ENCODE measurements at places on chromosomes 3 and 15.
A peak's percentile ranks its signal among the peaks of the same experiment; 100 is the strongest.

- H3K36me3 ChIP-seq, result no peaks in the 10 kb centered on the region
- H3K27me3 ChIP-seq, result no peaks in the 10 kb centered on the region
- DNase-seq, result no peak
- H3K4me1 ChIP-seq, result peaks cover 47% of the 10 kb centered on the region
- peak overlapping the region; percentile 99 for H3K27ac ChIP-seq
Observed at GRCh38 chr15:64894395-64895056, 17.2 kb upstream of the ANKDD1A start.

GRCh38 chr3:120095979-120096426 lies 1.8 kb upstream of the GSK3B start:
- H3K27ac ChIP-seq, result no peak overlapping the region
- no peak overlapping the region for H3K4me3 ChIP-seq
- no peaks in the 10 kb centered on the region for H3K27me3 ChIP-seq
- DNase-seq, result no peak

GRCh38 chr3:4976109-4976508 lies 3.1 kb upstream of the BHLHE40 start:
- H3K4me1 ChIP-seq, result peaks cover 21% of the 10 kb centered on the region
- H3K27ac ChIP-seq, result peak overlapping the region; percentile 93
- DNase-seq, result no peak
- H3K36me3 ChIP-seq, result no peaks in the 10 kb centered on the region

DNA sequence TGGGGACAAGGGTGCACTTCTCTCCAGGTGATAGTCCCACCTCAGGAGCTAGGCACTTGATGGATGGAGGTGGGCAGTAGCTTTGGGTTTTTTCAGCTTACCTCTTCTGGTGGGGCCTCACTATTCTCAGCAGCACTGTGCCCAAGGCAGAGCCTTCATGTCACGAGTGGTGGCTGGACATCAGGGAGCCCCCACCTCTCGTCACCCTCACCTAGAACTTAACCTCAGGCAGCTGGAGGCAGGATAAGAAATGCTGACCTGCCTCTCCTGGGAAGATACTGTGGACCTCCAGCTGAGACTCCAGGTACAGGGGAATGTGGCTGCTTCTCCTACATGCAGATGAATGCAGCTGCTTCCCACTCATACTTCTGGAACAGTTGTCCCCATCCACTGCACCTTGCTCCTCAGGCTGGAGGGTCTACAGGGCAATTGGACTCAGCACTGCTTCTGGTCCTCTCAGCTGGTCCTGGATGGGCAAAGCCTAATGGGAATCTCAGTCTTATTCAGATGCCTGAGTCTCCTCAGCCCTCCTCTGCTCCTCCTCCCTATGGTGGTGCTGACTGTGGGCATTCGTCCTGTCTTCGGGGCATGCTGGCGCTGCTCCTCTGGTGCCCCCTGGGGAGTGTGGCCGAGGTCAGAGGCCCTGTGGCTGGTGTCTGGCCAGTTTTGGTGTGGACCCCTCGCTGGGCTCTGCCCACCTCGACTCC lies 129.9 kb downstream of the KLF13 start:
- H3K27ac ChIP-seq, result no peak overlapping the region
- H3K27me3 ChIP-seq, result peaks cover 8% of the 10 kb centered on the region
- no peaks in the 10 kb centered on the region for H3K36me3 ChIP-seq
- DNase-seq, result no peak
- H3K4me3 ChIP-seq, result no peak overlapping the region
- no peaks in the 10 kb centered on the region for H3K4me1 ChIP-seq

DNA sequence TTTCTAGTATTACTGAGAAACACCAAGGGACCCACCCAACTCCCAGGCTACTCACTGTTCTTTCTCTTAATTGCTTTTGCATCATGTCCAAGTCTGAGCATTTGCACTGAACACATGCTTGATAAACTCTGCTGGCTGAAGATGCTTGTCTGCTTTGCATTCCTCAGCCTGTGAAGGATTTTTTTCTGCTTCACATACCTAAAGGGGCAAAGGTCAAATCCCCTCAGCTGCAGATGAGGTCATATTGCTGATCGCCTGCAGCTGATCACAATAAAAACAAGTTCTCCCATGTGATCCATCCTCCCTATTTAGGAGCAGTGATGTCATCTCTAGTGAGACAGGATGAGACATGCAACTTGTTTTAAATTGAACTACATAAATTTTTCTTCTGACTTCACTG lies 84.6 kb upstream of the DCBLD2 start:
- no peak overlapping the region for H3K4me3 ChIP-seq
- H3K4me1 ChIP-seq, result peaks cover 26% of the 10 kb centered on the region
- no peaks in the 10 kb centered on the region for H3K27me3 ChIP-seq
- no peaks in the 10 kb centered on the region for H3K36me3 ChIP-seq
- no peak for DNase-seq

DNA sequence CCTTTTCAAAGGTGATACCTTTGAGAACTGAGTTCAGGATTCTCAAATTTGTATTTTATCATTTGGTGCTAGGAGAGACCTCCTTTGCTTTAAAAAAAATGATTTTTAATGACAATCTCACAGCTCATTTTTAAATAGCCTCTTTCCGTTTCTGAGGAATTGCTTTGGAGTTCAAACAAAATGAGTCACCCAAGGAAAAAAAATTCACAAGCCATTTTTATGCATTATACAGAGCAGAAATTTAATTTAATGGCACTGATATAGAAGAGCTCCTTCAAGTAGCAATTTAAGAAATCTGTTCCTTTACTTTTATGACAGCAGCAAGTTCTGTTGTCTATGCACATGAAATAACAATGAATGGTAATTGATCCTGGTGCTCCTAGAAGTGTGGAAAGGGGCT lies 337.9 kb upstream of the KCNMB2 start:
- H3K27me3 ChIP-seq, result no peaks in the 10 kb centered on the region
- H3K4me3 ChIP-seq, result no peak overlapping the region
- peaks cover 13% of the 10 kb centered on the region for H3K4me1 ChIP-seq
- no peak for DNase-seq

DNA sequence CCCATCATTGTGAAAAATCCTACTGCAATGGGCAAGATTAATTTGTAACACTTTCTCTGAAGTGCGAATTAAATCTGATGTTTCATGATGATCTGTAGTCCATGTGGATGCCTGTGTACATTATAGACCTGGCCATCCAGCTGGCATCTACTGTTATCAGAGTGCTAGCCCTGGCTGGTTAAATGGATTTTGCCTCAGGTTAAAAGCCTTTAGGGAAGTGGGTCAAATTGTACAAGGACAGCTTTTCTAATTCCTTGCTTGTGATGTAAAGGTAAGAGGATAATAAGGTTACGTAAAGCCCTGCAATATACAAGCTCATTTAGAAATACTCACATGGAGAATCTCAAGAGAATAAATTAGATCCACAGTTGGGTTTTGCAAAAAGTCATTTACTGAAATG lies 138.2 kb downstream of the EPHA3 start:
- peaks cover 4% of the 10 kb centered on the region for H3K4me1 ChIP-seq
- no peaks in the 10 kb centered on the region for H3K36me3 ChIP-seq
- H3K27ac ChIP-seq, result no peak overlapping the region
- no peak for DNase-seq

- no peak for DNase-seq
- no peak overlapping the region for H3K27ac ChIP-seq
- no peak overlapping the region for H3K4me3 ChIP-seq
- no peaks in the 10 kb centered on the region for H3K27me3 ChIP-seq
- H3K4me1 ChIP-seq, result peaks cover 30% of the 10 kb centered on the region
- peaks cover 15% of the 10 kb centered on the region for H3K36me3 ChIP-seq
Observed at GRCh38 chr15:88906551-88906950, 6.6 kb downstream of the MFGE8 start.

DNA sequence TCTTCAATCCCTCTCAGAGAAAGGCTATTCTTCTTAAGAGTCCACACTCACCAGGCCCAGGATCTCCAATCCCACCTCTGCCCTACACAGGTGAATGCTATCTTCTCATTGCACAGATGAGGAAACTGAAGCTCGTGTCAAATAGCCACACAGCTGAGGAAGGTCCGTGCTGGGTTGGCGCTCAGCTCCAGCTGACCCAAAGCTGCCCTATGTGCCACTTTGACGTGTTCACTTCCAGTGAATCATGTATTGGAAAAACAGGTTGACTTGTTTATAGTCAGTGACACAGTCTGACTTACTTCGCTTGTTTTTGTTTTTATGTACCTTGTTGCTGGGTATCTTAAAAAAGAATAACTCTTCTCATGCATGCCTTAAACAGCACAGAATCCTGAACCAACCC lies 32.4 kb upstream of the ALDH1A3 start:
- H3K36me3 ChIP-seq, result no peaks in the 10 kb centered on the region
- H3K27me3 ChIP-seq, result peaks cover 10% of the 10 kb centered on the region
- H3K27ac ChIP-seq, result no peak overlapping the region

DNA sequence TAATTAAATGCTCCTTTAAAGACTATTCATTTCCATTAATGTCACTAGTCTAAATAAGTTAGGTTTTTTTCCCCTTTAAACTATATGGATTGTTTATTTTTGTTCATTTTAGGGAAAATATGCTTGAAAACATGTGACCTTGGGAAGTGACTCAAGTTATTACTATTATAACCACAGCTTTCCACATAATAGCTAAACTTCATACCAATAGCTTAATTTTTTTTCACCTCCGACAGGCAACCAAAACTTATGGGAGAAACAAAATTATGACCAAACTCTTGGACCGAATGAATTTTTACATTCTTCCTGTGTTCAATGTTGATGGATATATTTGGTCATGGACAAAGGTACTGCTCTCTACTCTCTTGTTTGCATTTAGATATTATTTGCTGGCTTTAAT lies 16.2 kb downstream of the CPA3 start:
- no peaks in the 10 kb centered on the region for H3K27me3 ChIP-seq
- no peak overlapping the region for H3K27ac ChIP-seq
- no peaks in the 10 kb centered on the region for H3K36me3 ChIP-seq
- H3K4me1 ChIP-seq, result peaks cover 3% of the 10 kb centered on the region
- DNase-seq, result no peak

DNA sequence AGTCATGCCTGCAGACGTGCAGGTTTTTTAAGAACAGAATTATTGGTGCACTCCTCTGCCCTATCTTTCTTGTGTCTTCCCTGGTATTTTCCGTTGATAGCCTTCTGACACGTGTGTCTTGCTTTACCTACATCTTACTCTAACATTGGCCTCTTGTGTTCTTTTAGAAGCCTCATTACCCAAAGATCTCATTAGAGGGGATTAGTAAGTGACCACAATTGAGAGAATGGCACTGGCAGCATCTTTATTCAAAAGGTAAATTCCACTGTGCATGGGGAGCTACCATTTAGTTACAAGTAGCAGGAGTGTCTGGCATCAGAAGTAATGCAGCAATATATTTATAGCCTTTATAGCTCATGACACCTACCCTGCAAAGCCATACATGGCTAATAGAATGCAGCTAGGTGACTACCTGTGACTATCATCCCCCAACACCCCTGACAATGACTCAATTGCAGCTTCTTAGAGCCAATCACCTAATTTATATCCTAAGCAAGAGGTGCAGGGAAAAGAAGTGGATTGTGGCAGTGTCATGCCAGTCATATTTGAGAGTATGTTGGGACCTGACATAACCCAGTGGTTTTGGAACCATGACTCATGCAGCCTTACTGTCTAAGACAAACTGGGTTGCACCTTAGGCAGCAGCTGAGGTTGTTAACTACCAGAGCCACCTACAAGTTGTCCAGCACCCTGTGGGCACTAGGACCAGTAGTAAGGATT lies 164.8 kb downstream of the GRM7 start:
- DNase-seq, result no peak
- H3K4me1 ChIP-seq, result no peaks in the 10 kb centered on the region
- no peaks in the 10 kb centered on the region for H3K27me3 ChIP-seq
- H3K4me3 ChIP-seq, result no peak overlapping the region
- no peaks in the 10 kb centered on the region for H3K36me3 ChIP-seq

- peaks cover 19% of the 10 kb centered on the region for H3K4me1 ChIP-seq
- H3K27me3 ChIP-seq, result no peaks in the 10 kb centered on the region
- H3K36me3 ChIP-seq, result no peaks in the 10 kb centered on the region
- no peak overlapping the region for H3K4me3 ChIP-seq
Observed at GRCh38 chr3:8576436-8576835, 68.2 kb downstream of the SSUH2 start.

- H3K36me3 ChIP-seq, result peaks cover 7% of the 10 kb centered on the region
- no peak overlapping the region for H3K27ac ChIP-seq
- no peak overlapping the region for H3K4me3 ChIP-seq
- H3K27me3 ChIP-seq, result no peaks in the 10 kb centered on the region
- peaks cover 10% of the 10 kb centered on the region for H3K4me1 ChIP-seq
Observed at GRCh38 chr3:15276028-15276724, 56.2 kb downstream of the SH3BP5 start.

DNA sequence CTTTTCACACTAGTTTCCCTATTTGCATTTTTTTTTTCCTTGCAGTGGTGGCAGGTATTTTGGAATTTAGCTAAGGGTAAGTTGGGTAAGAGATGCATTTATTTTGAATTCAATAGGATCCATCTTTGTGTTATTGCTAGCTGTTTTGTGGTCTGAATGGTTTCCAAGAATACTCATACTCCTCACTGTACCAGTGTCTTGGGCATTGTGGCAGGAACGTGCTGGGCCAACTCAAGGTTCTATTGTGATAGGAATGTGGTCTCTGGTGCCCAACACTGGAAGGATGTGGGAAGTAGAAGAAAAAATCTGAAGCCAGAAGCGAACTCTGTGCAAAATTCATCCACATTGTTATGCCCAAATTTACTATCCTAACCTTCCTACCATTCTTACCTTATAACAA lies 135.6 kb downstream of the RBMS3 start:
- no peaks in the 10 kb centered on the region for H3K36me3 ChIP-seq
- H3K4me3 ChIP-seq, result no peak overlapping the region
- no peak for DNase-seq
- no peak overlapping the region for H3K27ac ChIP-seq

GRCh38 chr3:17742880-17743657 lies 638 bp upstream of the TBC1D5 start:
- H3K36me3 ChIP-seq, result peaks cover 5% of the 10 kb centered on the region
- no peaks in the 10 kb centered on the region for H3K27me3 ChIP-seq
- H3K4me3 ChIP-seq, result peak overlapping the region; percentile 95
- no peak for DNase-seq
- peaks cover 34% of the 10 kb centered on the region for H3K4me1 ChIP-seq

DNA sequence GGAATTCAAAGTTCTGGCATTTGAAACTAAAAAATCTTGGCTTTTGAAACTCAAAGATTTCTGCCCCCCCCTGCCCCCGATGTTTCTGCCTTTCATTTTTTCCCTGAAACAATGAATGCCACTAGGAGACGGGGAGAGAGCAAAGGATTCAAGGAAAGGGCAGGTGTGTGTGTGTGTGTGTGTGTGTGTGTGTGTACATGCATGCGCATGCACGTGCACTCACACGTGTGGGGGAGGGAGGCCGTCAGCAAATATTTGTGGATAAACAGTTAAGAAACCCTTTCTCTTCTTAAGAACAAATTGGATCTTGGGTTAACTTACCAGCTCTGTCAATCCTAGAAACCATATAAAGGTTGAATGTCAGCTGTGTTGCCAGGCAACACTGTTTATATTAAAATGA lies 29.2 kb upstream of the CCDC174 start:
- H3K27ac ChIP-seq, result no peak overlapping the region
- peaks cover 3% of the 10 kb centered on the region for H3K27me3 ChIP-seq
- H3K36me3 ChIP-seq, result no peaks in the 10 kb centered on the region
- H3K4me1 ChIP-seq, result peaks cover 12% of the 10 kb centered on the region

DNA sequence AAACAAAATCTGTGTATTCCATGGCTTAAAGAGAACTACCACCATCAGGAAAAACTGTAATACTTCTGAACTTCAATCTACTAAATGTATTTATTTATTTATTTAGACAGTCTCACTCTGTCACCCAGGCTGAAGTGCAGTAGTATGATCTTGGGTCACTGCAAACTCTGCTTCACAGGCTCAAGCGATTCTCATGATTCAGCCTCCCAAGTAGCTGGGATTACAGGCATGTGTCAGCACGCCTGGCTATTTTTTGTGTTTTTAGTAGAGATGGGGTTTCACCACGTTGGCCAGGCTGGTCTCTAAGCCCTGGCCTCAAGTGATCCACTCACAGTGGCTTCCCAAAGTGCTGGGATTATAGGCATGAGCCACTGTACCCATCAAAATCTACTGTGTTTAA lies 202.3 kb upstream of the POU1F1 start:
- H3K36me3 ChIP-seq, result no peaks in the 10 kb centered on the region
- no peak overlapping the region for H3K4me3 ChIP-seq
- H3K27ac ChIP-seq, result no peak overlapping the region
- H3K27me3 ChIP-seq, result no peaks in the 10 kb centered on the region
- no peaks in the 10 kb centered on the region for H3K4me1 ChIP-seq
